Fibroblast of skin of abdomen (primary cell): ENCODE measurements at places on chromosomes 7 and 10.
A peak's percentile ranks its signal among the peaks of the same experiment; 100 is the strongest.

DNA sequence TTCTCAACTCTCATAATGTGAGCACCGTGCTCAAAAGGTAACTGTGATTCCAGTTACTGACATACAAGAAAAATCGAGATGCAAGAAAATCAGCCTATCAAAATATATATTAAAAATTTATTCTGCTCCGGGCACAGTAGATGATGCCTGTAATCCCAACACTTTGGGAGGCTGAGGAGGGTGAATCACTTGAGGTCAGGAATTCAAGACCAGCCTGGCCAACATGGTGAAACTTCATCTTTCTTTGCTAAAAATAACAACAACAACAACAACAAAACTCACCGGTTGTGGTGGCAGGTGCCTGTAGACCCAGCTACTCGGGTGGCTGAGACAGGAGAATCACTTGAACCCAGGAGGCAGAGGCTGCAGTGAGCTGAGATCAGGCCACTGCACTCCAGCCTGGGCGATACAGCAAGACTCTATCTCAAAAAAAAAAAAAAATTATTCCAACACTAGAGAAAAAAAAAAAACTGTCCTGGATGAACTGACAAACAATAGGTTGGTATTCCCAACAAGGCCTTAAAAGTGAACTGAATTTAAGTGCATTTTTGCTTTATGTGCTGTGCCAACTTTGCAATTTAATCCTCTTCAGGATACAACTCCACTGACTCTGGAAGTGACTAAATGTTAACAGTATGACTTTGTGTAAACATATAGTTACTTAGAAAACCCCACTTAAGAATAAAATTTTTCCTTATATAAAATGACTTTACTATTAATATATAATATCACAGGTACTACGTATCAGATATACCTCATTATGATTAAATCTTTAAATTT lies 51.1 kb downstream of the JMJD1C start:
- peak; percentile 29 for DNase-seq

GRCh38 chr7:121372376-121373010 lies 23.6 kb downstream of the FAM3C start:
- peak; percentile 76 for DNase-seq

DNA sequence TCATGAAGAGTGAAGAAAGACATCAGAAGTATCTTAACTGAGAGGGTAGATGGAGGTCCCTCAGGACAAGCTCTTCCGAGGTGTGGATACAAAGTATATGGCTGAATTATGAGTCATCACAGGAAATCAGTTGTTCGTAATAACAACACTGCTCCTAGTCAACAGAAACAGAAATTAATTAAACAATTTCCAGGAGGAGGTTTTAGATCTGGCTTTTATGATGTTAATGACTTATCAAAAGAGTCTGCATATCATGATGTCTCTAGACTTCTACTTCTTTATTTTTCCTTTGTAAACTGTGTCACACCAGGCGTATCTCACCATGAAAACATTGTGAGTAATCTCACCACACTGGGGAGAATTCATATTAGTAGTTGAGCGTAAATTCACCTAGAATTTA lies 31.2 kb downstream of the OSBPL3 start:
- DNase-seq = no peak

DNA sequence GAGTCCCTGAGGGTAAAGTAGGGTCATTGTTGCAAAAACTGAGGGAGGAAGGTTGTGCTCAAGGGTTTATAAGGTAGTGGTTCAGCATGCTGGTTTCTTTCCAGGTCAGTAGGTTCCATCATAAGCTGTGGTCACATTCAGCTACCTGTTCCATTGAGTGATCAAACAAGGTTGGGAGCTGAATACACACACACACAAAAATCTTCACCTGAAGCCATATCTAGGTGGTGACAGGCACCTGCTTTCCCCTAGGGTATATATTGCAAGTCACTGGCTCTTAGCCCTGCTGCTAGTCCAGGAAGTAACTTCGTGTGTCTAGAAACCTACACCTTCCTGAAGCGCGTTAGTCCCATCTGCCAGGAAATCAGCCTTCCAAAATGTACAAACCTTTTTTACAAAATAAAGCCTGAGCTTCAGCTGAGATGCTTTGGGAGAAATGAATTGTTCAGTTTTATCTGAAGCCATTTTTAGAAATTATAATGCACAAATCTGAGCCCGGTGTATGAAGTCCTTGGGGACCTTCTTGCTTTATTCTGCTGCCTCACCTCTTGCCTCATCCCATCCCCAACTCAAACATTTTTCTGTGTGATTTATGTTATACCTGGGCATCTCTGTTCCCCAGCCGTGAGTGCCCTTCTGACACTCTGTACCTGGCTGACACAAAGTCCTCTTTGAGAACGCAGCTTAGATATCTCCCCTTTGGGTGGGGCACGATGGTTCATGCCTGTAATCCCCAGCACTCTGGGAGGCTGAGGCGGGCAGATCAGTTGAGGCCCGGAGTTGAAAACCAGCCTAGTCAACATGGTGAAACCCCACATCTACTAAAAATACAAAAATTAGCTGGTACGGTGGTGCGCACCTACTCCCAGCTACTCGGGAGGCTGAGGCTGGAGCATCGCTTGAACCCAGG lies 10.6 kb upstream of the LAMTOR4 start:
- DNase-seq = no peak

DNA sequence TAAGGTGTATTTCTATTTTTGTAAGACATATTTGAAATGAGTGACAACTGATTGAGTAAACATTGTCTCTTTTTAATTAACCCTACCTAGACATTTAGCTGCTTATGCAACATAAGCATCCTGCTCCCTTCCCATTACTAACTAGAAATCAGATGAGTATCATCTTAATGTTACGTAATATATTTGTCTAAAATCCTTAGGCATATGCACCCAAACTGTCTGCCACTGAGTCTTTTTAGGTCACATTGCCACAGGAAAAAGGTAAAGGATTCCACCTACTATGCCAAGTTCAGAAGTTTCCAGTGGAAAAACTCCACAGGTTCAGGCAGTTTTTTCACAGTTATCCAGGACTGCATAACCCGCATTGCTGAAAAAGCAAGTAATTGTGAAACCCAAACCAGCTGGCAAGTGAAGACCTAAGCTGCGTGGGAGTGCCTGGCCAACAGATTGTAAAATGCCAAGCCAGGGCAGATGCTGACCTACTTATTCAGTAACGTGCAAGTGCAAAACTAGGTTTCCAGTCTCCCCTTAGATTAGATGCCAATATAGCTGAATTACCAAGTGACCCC lies 983.7 kb downstream of the GATA3 start:
- no peak for DNase-seq

DNA sequence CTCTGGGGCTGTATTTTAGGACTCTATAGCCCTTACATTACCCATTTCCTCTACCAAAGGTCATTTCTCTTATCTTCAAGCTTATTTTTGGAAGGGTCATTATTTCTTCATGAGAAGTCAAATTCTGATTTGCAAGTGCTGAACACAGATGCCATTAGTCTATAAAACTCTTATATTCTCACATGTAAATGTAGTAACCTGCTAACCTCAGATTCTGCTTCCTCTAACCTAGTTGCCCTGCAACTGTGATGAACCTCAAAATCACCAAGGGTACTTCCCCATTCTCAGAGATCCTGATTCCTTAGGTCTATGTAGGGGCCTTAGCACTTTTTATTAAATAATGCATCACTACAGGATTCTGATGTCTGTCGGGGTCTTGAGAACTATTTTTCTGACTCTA lies 6.3 kb downstream of the FAS start:
- no peak for DNase-seq

GRCh38 chr10:17431871-17432311 lies 22.5 kb downstream of the ST8SIA6 start:
- DNase-seq = peak; percentile 47

GRCh38 chr7:36747280-36748016 lies 23.2 kb upstream of the AOAH start:
- peak; percentile 48 for DNase-seq

DNA sequence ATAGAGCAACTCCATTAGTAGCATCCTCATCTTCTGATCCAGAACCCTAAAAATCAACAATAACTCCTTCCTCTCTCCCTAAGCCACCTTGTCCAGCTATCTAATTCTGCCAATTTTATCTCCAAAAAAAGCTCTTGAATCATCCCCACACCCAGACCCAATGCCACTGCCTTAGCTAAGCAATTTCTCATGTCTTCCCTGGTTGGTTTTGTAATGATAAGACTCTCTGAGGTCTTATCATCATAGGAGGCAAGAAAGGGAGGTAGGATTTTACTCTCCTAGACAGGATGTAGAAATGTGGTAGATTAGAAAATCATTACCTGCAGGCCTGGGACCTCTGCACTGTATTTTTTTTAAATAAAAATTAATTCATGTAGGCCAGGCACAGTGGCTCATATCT lies 283.5 kb upstream of the NEBL start:
- no peak for DNase-seq

- DNase-seq = no peak
Observed at GRCh38 chr10:7485799-7486198, 75.0 kb upstream of the SFMBT2 start.

- no peak for DNase-seq
Observed at GRCh38 chr7:11707606-11708193, 124.3 kb downstream of the THSD7A start.

DNA sequence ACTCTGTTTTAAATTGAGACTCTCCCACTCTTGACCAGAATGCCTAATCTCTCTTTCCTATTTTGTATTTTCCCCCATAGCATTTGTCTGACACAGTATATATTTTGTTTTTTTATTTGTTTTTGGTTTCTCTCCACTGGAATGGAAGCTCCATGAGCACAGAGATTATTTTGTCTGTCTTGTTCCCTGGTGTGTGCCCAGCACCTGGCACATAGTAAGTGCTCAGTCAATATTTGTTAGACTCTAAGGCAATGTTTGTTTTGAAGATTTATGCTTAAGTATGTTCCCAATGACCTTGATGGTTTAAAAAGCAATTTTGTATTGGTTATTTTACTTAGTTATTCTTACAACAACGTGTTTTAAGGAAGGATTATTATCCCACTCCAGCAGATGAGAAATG lies 201.8 kb downstream of the DYNC1I1 start:
- DNase-seq = no peak

DNA sequence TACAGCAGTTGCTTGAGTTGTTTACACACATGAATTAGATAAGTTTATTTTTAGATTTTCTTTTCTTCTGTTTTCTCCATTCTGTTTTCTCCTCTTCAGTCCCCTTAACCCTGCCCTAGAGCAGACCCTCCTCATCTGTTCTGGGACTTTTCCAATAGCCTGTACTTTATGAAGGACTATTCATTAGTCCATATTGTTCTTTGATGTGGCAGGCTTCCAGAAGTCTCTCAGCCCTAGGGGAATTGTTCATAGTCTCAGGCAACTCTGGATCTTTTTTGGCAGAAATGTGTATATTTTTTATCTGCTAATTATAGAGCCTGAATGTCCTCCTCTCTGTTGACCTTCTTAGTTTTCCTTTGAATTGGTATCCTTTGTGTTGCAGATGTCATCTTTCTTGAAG lies 25.4 kb downstream of the KAT6B start:
- DNase-seq = no peak

DNA sequence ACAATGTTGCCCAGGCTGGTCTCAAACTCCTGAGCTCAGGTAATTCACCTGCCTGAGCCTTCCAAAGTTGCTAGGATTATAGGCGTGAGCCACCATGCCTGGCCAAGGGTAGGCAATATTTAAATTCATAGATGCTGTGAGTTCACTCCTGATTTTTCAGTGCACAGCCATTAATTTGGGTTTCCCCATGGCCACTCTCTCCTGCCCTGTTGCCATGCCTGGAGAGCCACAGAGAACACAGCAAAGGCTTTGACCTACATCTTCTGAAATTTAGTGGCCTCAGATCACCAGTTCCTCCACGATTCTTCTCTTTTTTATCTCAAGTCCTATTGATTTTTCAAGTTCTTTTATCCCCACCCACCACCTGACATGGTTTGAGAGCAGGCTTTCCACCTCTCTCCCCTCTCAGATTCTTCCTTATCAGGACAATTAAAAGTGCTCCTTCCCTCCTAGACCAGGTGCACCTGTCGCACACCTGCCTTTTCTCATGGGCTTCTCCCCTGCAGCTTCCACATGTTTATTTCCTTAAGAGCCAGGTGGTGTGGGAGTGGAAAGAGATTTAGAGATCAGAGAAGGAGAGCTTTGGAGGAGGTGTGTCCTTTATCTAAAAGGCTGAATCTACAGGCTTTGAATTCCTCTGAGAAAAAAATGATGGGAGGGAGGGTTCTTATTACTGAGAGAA lies 123.8 kb downstream of the ADRA2A start:
- DNase-seq = no peak

- DNase-seq = no peak
Observed at GRCh38 chr10:48993627-48994026, 54.0 kb upstream of the LRRC18 start.

- peak; percentile 6 for DNase-seq
Observed at GRCh38 chr7:47873762-47874161, 74.5 kb downstream of the PKD1L1 start.

DNA sequence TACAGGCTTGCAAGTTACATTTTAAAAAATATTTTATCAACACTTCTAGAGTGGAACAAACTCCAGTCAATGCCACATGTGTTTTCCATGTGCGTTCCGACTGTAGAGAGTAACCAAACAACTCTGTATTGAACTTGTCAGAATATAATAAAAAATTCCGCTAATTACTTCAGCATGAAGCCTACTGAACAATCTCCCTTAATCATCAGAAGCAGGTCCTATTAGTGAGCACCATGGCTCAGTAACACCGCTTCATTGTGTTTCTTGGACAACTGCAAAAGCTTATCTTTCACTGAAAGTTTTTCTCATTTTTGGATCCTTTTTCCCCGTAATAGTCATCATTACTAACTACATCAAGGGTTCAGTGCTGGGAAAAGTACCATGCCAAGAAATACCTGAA lies 117.0 kb downstream of the MKX start:
- peak; percentile 80 for DNase-seq
